Mesothelial cell of epicardium (in vitro differentiated cells): ENCODE measurements at places on chromosomes 3 and 15.

GRCh38 chr3:181081930-181082329 lies 92.4 kb upstream of the DNAJC19 start:
- no peak for DNase-seq

- no peak for DNase-seq
Observed at GRCh38 chr15:63978511-63979261, 67.6 kb downstream of the DAPK2 start.

GRCh38 chr3:193816656-193817311 lies 223.8 kb downstream of the OPA1 start:
- DNase-seq = peak; percentile 34

DNA sequence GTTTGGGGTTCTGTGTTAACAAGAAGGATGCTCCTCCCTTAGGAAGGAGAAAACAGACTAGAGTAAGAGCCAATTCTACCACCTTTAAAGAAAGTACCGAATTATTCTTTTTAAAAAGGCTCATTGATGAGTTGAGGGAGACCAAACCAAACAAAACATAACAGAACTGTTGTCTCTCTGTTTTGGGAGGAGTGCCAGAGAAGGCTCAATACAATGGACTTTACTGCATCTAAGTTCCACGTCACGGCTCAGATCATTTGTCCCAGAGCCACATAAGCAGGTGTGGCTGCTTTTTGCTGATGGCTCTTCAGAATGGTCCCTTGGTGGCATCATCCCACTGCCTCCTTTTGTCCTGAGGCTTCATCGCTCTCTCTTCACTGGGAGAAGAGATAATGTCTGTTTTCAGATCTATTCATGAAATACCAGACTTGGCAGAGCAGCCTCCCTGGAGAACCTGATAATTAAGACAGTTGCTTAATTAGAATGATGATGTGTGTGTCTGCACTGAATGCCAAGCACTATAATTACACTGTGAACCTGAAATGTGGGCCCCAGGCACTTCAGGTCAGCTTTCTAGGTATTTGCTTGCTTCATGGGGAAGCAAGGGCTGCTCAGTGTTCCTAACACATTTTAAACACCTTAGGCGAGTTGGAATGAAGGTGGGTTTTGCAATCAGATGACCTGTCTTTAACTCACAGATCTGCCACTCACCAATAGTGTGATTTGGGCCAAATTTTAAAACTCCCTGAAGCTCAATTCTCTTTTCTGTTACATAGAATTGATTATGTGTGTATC lies 335.2 kb upstream of the MCTP2 start:
- no peak for DNase-seq

DNA sequence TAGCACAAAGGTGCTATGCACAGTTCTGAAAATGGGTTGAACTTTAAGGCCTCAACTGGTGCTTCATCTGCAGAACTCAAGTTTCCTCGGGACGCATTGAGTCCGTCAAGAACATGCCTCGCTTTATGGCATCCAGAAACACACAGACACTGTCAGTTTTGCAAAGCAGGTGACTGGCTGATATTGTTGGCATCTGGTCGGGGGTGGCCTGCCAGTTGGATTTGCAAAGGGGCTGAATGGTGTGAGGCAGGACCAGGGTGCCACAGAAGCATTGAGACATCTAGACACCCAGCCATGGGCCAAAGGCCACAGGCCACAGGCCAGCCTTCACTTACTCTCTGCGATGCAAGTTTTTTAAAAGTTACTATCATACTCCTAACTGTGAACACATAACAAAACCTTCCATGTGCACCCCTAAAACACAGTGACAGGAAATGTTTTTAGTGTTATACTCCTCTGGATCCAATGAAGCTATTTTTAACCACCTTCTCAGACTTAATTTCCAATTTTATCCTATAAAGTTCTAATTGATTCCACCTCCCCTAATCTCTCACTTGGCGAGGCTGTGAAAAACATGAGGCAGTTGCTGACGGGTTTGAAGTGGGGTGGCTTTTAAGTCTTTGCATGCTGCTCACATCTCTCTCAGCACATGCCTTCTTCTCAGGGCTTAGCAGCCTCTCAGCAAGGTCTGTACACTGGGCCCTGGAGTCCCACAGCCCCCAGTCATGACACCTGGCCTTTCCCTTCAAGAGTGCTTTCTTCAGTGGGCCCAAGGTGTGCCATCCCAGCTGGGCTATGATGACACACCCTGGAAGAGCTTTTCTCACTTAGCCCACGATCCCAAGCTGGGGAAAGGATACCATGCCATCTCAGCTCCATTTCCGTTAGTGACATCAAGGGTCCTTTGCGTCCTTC lies 38.5 kb upstream of the DUSP7 start:
- no peak for DNase-seq
